Endothelial cell (in vitro differentiated cells): ENCODE measurements at places on chromosomes 4 and X.
A peak's percentile ranks its signal among the peaks of the same experiment; 100 is the strongest.

- H3K27ac ChIP-seq = no peak overlapping the region
- no peak overlapping the region for H3K4me3 ChIP-seq
- H3K4me1 ChIP-seq = no peaks in the 10 kb centered on the region
- no peaks in the 10 kb centered on the region for H3K27me3 ChIP-seq
- DNase-seq = no peak
These were observed 324.6 kb downstream of the MID1IP1 start for GRCh38 chrX:39125834-39126233.

DNA sequence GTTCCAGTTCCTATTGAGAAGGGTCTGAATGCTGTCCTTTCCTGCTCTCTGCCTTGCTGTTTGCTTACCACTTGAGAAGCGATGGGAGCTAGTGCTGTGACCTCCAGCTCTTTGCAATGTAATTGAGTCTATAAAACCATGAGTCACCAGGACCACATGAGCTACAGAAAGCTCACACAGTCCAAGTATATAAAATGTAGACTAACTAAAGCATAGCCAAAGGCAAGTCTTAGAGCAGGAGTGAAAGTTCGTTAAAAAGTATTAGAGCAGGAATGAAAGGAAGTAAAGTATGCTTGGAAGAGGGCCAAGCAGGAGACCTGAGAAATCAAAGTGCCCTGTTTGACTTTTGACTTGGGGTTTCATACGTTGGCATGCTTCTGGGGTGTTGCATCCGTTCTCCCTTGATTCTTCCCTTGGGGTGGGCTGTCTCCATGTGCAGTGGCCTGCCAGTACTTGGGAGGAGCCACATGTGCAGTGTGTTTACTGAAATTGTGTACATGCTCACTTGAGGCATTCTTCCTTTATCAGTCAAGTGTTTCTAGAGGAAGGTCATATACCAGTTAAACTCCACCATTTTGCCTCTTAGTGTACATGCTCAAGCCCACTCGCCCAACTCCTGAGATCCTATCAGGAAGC, 71.3 kb upstream of the KIT start:
- no peak for DNase-seq
- peaks cover 9% of the 10 kb centered on the region for H3K4me1 ChIP-seq
- no peaks in the 10 kb centered on the region for H3K27me3 ChIP-seq
- H3K36me3 ChIP-seq = no peaks in the 10 kb centered on the region

- H3K27ac ChIP-seq = peak overlapping the region; percentile 87
- no peak overlapping the region for H3K4me3 ChIP-seq
- peaks cover 2% of the 10 kb centered on the region for H3K27me3 ChIP-seq
- peaks cover 52% of the 10 kb centered on the region for H3K4me1 ChIP-seq
- DNase-seq = no peak
These were observed 194.8 kb downstream of the SOWAHB start for GRCh38 chr4:76703123-76703490.

- no peaks in the 10 kb centered on the region for H3K36me3 ChIP-seq
- H3K27ac ChIP-seq = no peak overlapping the region
- peaks cover 2% of the 10 kb centered on the region for H3K4me1 ChIP-seq
- peaks cover 3% of the 10 kb centered on the region for H3K27me3 ChIP-seq
- DNase-seq = no peak
These were observed 141.2 kb upstream of the SCML1 start for GRCh38 chrX:17596061-17596460.

GRCh38 chrX:150429594-150429993, 66.5 kb downstream of the MAMLD1 start:
- H3K36me3 ChIP-seq = no peaks in the 10 kb centered on the region
- no peaks in the 10 kb centered on the region for H3K4me1 ChIP-seq
- no peak for DNase-seq
- no peak overlapping the region for H3K4me3 ChIP-seq
- H3K27ac ChIP-seq = no peak overlapping the region
- peaks cover 2% of the 10 kb centered on the region for H3K27me3 ChIP-seq

DNA sequence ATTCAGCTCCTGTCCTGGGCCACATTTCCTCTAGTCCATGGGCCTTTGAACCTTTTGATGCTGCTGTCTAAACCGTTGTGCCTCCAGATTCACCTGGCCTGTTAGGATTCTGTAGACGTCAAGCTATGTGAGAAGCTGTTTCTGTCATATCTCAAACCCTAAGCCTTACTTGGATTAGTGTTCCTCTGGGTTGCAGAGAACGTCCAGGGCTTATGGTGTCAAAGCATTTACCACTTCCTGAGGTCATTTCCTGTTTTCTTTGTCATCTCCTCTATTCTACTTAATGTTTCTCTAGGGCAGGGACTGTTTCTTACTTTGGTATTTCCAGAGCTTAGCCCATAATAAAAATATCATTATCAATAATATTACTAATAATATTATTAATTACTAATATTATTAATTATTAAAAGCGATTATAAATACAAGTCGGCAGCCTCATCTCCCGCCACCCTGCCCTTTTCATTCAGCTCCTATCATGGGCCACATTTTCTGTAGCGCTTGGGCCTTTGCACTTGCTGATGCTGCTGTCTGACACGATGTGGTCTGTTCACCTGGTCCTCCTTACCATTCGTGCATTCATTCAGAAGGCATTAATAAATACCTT, 19.1 kb downstream of the PRIMPOL start:
- H3K27me3 ChIP-seq = peaks cover 3% of the 10 kb centered on the region
- peaks cover 26% of the 10 kb centered on the region for H3K36me3 ChIP-seq
- DNase-seq = no peak
- peak overlapping the region; percentile 10 for H3K27ac ChIP-seq
- H3K4me1 ChIP-seq = peaks cover 9% of the 10 kb centered on the region
- peak overlapping the region; percentile 5 for H3K4me3 ChIP-seq

DNA sequence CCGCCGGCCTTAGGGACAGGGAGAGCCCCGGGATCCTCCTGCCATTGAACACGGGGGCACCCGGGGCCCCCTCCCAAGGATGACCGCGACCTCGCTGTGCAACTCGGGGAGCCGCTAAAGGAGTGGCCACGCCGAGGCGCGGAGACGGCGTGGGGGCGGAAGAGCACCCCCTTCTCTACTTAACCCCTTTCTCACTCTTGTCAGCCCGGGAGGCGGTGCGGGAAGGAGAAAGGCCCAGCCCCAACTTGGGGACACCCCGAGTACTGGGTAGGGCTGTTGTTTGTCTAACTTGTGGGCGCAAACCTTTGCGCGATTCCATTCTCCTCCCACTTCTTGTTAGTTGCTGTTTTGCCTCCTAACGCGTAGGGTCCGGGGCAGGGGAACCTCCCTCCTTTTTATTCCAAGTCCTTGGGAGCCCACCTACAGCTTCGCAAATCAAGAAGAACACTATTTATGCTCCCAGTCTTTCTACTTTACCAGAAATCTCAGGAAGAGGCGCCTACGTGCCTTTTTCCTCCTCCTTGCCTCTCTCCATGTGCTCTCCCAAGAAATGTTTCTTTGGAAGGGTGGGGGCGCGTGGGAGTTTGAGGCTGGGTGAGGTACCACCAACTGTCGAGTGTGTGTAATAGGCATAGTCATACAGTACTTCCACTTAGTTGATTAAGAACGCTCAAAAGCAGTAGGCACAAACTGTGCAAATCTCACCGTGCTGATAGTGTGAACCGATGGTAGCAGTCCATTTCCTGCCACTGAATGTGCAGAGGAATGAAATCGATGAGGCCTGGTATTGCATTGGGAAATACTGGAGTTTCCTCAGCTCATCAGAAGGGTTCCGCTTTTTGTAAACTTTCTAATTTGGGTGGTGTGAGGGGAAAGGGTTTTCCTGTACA, 813 bp downstream of the DIAPH2 start:
- peak; percentile 11 for DNase-seq
- H3K27me3 ChIP-seq = no peaks in the 10 kb centered on the region
- peak overlapping the region; percentile 96 for H3K4me3 ChIP-seq
- no peaks in the 10 kb centered on the region for H3K36me3 ChIP-seq
- peak overlapping the region; percentile 64 for H3K27ac ChIP-seq

DNA sequence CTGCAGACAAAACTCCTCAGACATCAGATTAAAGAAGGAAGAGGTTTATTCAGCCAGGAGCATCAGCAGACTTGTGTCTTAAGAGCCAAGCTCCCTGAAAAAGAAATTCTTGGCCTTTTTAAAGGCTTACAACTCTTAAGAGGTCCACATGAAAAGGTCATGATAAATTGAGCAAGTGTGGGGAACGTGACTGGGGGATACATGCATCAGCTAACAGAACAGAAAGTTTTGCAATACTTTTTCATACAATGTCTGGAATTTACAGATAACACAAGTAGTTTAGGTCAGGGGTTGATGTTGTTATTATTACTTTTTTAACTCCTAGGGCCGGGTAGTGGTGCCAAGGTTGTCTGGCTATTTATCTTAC, 55.6 kb upstream of the RBMX start:
- DNase-seq = no peak
- H3K4me1 ChIP-seq = peaks cover 2% of the 10 kb centered on the region
- H3K27ac ChIP-seq = no peak overlapping the region

GRCh38 chr4:15689540-15689939, 7.9 kb downstream of the FAM200B start:
- H3K4me1 ChIP-seq = peaks cover 24% of the 10 kb centered on the region
- peaks cover 12% of the 10 kb centered on the region for H3K36me3 ChIP-seq
- H3K27ac ChIP-seq = peak overlapping the region; percentile 92
- no peaks in the 10 kb centered on the region for H3K27me3 ChIP-seq
- H3K4me3 ChIP-seq = no peak overlapping the region
